Stimulated activated CD4-positive, alpha-beta T cell treated with anti-CD3 and anti-CD28 coated beads, Interleukin-15, amount 100 ng/mL, for 48 hours (primary cell): ENCODE measurements at places on chromosomes 16 and 17.
A peak's percentile ranks its signal among the peaks of the same experiment; 100 is the strongest.

DNA sequence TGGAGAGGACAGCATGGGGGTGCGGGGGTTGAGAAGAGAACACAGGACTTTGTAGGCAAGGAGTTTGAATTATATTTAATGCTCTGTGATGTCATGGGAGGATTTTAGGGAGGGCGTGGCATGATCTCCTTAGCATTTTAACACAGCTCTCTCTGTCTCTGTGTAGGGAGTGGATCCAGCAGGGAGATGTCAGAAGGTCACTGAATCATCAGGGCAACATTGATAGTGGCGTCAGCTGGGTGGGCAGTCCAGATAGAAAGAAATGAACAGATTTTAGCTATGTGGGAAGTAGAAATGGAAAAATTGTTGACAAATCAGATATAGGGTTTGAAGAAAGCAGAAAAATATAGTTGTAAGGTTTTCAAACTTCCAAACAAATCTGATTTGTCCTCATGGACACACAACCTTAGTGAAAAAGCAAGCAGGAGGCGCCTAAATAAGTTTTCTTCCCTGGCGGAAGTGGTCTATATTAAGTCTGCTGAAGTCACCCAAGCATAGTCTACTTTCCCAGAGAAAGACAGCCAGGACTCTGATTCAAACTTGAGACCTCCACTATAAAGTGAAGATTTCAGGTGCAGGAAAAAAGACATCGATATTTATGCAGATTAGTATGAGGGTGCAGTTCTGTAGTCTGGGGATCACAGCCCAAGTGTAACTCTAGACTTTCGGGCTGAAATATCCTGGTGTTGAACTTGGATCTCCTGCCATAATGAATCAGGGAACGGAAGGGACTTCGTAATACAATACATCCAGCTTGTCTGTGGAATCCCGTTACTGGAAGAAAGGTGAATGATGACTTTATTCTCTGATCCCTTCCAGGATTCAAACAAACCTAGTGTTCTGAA lies 10.1 kb upstream of the PCTP start:
- DNase-seq = no peak

- no peak for DNase-seq
Observed at GRCh38 chr16:30896261-30896888, at the start of gene CTF1. Gene CTF1, plus strand, starts transcription at chr16:30896614. Its CDS starts 30 bp downstream, at chr16:30896644.

GRCh38 chr17:18321309-18321708 lies 6.2 kb downstream of the SMCR8 start:
- no peak for DNase-seq

GRCh38 chr17:72113751-72114150 lies 7.1 kb upstream of the SOX9 start:
- DNase-seq = no peak

- no peak for DNase-seq
Observed at GRCh38 chr16:75801307-75801706, 75.0 kb upstream of the CPHXL start.

GRCh38 chr17:5540321-5540720 lies 44.0 kb downstream of the NLRP1 start:
- no peak for DNase-seq

DNA sequence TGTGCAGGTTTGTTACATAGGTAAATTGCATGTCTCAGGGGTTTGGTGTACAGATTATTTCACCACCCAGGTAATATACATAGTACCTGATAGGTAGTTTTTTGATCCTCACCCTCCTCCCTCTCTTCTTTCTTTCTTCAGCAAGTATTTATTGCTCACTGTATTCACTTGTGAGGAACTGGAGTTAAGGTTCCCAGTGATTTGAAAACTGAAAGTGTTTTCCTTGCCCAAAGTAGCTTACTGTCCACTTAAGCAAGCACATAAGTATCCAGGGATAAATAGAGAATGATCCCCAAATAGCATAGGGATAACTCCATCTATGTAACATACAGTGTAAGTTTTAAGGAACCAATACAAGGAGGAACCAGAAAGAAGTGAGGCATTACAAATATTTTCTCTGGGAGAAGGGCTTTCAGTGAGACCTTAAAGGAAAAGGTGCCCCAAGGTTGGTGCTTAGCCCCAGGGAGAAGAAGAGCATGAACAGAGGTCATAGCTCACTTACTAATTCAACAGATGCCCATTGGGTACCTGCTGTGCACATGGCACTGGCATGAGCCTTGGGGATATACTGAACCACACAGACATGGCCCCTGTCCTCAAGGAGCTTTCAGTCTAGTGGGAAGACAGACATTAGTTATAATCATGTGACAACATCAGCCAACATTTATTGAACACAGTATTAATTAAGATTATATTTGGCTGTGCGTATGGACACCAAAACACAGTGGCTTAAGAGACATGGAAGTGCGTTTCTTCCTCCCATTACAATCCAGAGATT lies 17.0 kb downstream of the MYL4 start:
- no peak for DNase-seq

DNA sequence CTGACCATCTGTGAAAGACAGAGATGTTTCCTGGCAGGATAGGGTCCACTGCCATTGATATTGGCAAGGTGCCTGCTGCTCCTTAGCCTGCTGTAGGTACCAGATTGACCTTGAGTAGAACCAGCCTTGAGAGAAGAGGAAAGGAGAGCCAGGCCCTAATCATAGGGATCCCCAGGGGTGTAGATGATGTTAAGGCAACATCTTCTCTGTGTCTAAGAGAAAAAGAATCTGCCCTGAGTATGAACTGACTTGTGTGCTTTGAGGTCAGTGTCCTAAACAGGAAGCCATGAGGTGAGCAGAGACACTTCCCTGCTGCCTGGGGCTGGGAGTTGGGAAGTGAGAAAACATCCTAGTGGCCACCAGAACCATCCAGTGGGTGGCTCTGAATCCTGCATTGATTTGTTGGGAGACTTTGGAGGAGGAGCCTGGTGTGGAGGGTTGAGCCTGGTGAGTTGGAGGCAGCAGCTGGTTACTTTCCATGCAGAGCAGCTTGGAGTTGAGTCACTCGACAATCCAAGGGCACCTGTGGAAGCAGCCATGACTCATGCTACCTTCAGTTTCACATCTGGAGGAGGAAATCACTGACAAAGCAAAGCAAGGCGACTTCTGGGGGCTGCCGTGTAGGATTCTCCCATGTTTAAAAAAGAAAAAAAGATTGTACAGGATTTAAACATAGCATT lies 47.8 kb downstream of the BMERB1 start:
- DNase-seq = peak; percentile 49

GRCh38 chr16:23835390-23836077 lies at the start of gene PRKCB:
Gene PRKCB, plus strand, starts transcription at chr16:23835983.
- peak; percentile 89 for DNase-seq

DNA sequence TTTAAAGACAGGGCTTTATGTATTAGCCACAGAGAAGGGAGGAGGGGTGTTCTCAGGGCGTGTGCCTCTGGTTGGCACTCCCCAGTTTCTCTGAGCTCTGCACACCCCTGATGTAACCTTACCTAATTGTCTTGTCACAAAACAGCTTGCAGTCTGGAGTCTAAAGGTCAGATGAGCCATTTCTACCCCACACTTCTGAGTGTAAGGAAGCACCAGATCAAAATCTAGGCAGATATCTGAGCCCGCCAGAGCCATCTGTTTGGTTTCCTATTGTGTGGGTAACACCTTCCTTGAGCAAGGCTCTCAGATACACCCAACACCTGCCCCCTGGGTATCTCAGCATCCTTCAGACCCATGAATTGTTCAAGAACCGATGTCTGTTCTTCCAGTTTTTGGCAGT lies 15.5 kb downstream of the CDH1 start:
- DNase-seq = peak; percentile 41

- no peak for DNase-seq
Observed at GRCh38 chr17:28554565-28554964, 2.1 kb upstream of the UNC119 start.

- DNase-seq = no peak
Observed at GRCh38 chr17:51185763-51186332, 19.6 kb downstream of the NME2 start.

- no peak for DNase-seq
Observed at GRCh38 chr17:5506307-5506706, 19.9 kb downstream of the MIS12 start.

GRCh38 chr16:82835487-82836155 lies 208.9 kb downstream of the CDH13 start:
- DNase-seq = no peak

GRCh38 chr16:66878067-66878466 lies 2.2 kb upstream of the PDP2 start:
- peak; percentile 71 for DNase-seq

DNA sequence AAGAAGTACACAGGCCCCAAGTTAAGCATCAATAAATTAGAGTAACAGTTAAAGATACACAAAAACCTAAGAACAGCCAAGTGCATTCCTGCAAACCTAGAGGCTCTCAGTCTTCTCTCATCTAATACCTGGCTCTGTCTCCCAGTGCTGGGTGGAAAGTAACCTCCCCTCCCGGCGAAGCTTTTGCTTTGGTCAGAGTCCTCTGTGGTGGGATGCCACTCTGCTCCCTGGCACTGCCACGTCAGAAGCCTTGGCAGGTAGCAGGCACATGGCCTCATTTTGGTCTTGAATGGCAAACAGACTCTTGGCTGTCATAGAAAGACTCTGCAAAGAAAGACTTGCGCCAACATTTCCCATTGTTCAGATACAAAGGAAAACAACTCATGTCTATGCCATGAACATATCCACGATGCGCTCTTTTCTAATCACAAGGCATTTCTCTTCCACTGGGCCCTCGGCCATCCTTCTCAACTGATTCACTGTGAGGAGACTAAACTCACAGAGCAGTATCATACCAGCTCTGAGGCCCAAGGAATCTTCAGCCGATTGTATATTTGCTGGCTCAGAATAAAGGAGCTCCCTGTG lies 21.2 kb downstream of the MTHFSD start:
- DNase-seq = no peak

DNA sequence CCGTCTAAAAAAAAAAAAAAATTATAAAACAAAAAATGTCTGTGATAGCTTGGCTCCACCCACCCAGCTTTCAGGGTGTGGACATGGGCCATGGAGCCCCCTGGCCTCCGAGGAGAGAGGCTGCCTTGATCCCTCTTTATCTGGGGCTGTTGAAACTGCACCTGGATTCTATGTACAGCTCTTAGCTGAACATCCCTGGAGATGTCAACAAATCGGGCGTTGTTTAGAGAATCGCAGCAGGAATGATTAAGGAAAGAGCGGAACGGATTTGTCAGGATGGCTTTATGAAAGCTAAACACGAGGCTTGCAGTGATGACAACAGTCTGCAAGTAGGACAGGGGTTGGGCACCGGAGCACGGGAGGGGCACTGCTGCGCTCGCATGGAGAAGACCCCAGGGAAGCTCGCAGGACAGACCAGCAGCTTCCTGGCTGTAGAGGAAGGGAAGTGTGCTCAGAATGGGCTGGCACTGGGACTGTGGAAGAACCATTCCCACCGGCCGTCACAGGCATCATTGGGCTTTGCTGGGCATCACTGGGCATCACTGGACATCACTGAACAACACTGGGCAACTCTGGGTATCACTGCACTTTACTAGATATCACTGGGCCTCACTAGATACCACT lies 195.8 kb upstream of the FOXF1 start:
- no peak for DNase-seq

GRCh38 chr17:73065376-73065775 lies 27.1 kb downstream of the SLC39A11 start:
- DNase-seq = no peak

- DNase-seq = no peak
Observed at GRCh38 chr16:9380221-9380620, 288.8 kb downstream of the HAPSTR1 start.

- no peak for DNase-seq
Observed at GRCh38 chr17:68509141-68510057, 2.8 kb upstream of the PRKAR1A start.

GRCh38 chr16:27374221-27374803 lies 27.7 kb upstream of the IL21R start:
- no peak for DNase-seq

DNA sequence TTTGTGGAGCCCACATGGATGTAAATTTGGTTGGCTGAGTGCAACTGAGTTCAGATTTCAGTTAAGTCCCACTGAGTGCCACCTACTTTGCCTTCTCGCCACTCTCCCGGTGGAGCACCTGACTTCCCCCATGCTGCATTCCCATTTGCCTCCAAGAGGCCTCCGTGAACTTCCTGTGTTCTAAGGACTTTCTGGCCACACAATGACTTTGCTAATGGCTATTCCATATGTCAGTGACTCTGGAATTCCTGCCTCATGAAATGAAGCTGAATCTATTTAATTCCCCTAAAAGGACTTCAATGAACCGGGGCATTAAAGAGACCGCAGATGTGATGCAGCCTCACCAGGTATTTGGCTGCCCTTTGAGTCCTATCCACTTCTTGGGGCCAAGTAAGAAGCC lies 29.9 kb downstream of the ABCC12 start:
- DNase-seq = no peak

DNA sequence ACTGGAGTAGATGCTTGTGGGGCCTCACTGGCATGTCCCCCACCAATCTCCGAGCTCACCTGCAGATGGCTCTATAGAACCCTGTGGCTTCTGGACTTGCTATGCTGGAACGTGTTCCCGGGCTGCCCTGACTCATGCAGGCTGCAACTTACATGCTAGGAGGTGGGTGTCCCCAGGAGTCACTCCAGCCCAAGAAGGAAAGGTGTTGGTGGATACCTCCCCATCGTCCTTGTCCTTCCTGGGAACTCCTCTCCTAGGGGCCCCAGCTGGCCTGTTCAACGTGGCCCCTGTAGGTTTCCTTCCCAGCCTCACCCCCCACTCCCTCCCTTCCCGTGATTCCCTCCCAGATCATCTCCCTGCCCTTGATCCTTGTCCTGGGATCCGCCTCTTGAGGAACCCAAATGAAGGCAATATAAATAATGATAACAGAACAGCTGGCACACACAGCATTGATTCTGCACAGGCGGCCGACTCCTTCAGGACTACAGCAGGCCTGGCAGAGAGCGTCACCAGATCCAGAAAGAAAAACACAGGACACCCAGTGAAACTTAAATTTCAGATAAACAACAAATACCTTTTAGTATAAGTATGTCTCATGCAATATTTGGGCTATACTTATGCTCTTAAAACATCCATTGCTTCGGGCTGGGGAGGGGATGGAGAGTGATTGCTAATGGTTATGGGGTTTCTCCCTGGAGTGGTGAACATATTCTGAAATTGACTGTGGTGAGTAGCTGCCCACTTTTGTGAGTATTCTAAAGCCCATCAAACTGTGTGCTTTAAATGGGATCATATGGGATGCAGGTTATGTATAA lies 221.1 kb upstream of the GSE1 start:
- DNase-seq = no peak
